ENCODE measurements at places on chromosomes 4 and X.
A peak's percentile ranks its signal among the peaks of the same experiment; 100 is the strongest.

- H3K27me3 ChIP-seq, result no peaks in the 10 kb centered on the region
- DNase-seq, result no peak
- H3K27ac ChIP-seq, result peak overlapping the region; percentile 50
- H3K4me1 ChIP-seq, result peaks cover 79% of the 10 kb centered on the region
Observed at GRCh38 chr4:24573582-24573981, 10.8 kb downstream of the DHX15 start.

DNA sequence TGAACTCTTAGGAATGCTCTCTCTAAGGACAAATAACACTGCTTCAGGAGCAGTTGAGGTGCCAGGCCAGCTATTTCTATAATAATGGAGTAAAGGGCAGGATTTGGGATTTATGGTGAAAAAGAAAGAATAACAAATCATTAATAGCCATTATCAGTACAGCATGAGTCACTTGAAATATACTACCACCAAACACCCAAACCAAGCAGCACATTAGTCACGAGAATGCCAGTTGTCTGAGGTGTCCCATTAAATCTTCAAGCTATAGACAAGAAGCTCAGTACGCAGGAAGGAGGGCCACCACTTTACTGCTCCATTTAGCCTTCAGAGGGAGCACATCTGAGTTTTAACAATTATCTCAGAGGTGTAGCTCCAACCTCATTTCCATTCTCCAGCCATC lies 106.8 kb upstream of the MAGEA10 start:
- no peaks in the 10 kb centered on the region for H3K4me1 ChIP-seq
- H3K36me3 ChIP-seq, result no peaks in the 10 kb centered on the region
- no peak overlapping the region for H3K27ac ChIP-seq
- no peak for DNase-seq
- no peak overlapping the region for H3K4me3 ChIP-seq

GRCh38 chr4:163649557-163650091 lies 155.1 kb downstream of the TMA16 start:
- H3K27ac ChIP-seq, result no peak overlapping the region
- no peak for DNase-seq
- no peak overlapping the region for H3K4me3 ChIP-seq
- no peaks in the 10 kb centered on the region for H3K36me3 ChIP-seq
- no peaks in the 10 kb centered on the region for H3K27me3 ChIP-seq

DNA sequence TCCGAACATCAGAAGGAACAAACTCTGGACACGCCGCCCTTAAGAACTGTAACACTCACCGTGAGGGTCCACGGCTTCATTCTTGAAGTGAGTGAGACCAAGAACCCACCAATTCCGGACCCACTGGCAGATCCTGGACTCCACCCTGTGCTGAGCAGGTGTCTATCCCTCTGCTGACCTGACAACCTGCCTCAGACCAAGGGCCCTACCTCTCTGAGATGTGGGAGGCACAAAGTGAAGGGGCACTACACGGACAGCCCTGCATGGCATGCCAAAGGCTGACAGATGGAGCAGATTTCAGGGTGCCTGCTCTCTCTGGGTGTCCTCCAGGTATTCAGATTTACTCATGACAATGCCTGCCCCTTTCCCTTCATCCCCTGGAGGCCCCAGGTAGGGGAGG lies 14.0 kb upstream of the HSFX1 start:
- no peaks in the 10 kb centered on the region for H3K36me3 ChIP-seq
- DNase-seq, result no peak
- H3K27me3 ChIP-seq, result no peaks in the 10 kb centered on the region
- no peaks in the 10 kb centered on the region for H3K4me1 ChIP-seq
- H3K4me3 ChIP-seq, result no peak overlapping the region

DNA sequence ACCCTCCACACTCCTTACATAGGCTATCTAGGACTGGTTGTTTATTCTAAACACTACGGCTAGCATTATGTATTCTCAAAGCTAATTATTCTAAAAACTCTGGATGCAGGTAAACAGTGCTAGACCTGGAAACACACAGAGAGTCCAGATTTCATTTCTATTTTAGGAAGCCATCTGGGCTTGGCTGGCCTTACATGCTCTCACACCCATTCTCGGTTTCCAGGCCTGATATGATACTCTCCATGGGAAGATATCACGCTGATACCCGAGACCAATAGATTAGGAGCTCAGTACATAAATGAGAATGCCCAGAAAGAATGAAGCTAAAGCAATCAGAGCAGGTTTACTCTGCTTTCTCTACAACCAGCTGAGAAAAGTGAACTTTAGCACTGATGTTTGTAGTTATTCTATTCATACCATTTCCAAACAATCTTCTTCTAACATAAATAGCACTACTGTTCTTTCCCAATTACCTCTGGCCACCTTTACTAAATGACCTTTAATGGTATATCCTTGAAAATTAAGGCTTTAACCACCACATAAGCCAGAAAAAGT lies 973.3 kb downstream of the PCDH18 start:
- H3K27ac ChIP-seq, result no peak overlapping the region
- H3K27me3 ChIP-seq, result no peaks in the 10 kb centered on the region
- H3K4me1 ChIP-seq, result no peaks in the 10 kb centered on the region
- no peak overlapping the region for H3K4me3 ChIP-seq
- H3K36me3 ChIP-seq, result no peaks in the 10 kb centered on the region

DNA sequence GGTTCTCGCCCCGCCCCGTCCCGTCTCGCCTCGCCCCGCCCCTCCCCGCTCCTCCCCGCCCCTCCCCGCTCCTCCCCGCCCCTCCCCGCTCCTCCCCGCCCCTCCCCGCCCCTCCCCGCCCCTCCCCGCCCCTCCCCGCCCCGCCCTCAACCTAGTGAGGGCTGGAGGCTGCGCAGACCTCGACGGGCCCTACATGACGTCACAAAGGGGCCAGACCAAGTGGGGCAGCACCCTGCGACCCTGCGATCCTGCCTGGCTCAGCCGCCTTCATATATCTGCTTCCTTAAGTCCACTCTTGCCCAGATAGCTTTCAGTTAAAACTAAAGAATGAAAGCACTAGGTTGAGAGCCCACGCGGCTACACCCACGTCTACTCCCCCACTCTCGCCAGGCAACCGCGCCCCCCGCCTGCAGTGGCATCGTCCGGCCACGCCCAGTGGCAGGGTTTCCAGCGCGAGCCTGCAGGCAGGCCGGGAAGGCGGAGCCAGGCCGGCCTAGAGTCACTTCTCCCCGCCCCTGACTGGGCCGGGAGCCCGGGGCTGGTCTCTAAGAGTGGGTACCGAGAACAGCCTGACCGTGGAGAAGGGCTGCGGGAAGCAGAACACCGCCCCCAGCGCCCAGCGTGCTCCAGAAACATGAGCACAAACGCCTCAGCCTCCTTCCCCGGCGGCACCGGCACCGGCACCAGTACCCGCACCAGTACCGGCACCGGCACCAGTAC lies 1.5 kb upstream of the MAOA start:
- H3K36me3 ChIP-seq, result no peaks in the 10 kb centered on the region
- peak overlapping the region; percentile 86 for H3K4me3 ChIP-seq
- peak overlapping the region; percentile 92 for H3K27ac ChIP-seq
- H3K4me1 ChIP-seq, result peaks cover 9% of the 10 kb centered on the region

DNA sequence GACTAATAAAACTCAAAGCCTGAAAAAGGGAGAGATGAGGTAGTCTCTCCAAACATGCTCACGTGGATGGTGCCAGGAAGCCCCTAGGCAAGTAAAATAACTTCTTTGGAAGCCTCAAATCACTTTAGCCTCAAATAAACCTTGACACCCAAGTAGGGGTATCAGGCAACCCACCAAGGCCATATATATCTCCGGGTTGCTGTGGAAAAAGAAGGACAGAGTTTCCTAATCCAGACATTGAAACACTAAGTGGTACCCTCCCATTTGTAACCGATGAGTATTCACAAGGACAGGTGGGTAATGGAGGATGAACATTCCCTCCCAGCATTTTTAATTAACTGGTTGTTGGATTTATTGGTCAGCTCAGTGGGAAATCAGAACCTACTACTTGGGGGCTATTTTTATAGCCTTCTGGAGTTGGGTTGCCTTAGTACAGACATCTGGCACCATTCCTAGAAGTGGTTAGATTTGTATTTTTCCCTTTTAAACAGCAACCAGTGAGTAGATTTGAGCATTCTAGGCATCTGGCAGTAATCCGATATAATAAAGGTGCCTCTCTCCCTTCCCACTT lies 87.7 kb downstream of the GPC3 start:
- no peak for DNase-seq
- no peaks in the 10 kb centered on the region for H3K36me3 ChIP-seq
- no peak overlapping the region for H3K27ac ChIP-seq
- no peaks in the 10 kb centered on the region for H3K4me1 ChIP-seq
- peaks cover 2% of the 10 kb centered on the region for H3K27me3 ChIP-seq
- H3K4me3 ChIP-seq, result no peak overlapping the region

GRCh38 chrX:153560000-153560399 lies 38.9 kb downstream of the CCNQ start:
- no peak overlapping the region for H3K27ac ChIP-seq
- DNase-seq, result no peak
- no peaks in the 10 kb centered on the region for H3K36me3 ChIP-seq
- no peak overlapping the region for H3K4me3 ChIP-seq

DNA sequence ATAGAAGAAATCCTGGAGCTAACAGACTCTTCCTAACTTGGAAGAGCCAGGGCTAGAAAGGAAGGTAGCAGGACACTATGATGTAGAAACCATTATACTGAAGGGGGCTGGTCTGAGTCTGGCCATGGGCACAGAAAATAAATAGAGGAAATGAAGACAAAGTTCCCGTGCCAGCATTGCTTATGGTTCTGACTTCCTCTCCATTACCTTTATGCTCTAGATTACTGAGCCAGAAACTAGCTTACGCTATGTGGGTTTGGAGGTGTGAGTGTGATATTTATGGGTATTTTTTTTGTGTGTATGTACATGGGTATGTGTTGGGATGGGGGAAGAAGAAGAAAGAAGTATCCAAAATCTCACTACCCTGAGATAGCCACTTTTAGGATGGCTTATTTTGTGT lies 148.3 kb downstream of the GLUD2 start:
- no peaks in the 10 kb centered on the region for H3K4me1 ChIP-seq
- H3K36me3 ChIP-seq, result no peaks in the 10 kb centered on the region
- DNase-seq, result no peak
- no peaks in the 10 kb centered on the region for H3K27me3 ChIP-seq
- no peak overlapping the region for H3K27ac ChIP-seq

GRCh38 chr4:99209671-99210070 lies 9.4 kb downstream of the ADH6 start:
- no peaks in the 10 kb centered on the region for H3K36me3 ChIP-seq
- H3K27me3 ChIP-seq, result peaks cover 2% of the 10 kb centered on the region
- no peak for DNase-seq
- H3K4me3 ChIP-seq, result no peak overlapping the region

- no peak for DNase-seq
- no peaks in the 10 kb centered on the region for H3K4me1 ChIP-seq
- no peak overlapping the region for H3K27ac ChIP-seq
- peaks cover 20% of the 10 kb centered on the region for H3K27me3 ChIP-seq
- H3K4me3 ChIP-seq, result no peak overlapping the region
- no peaks in the 10 kb centered on the region for H3K36me3 ChIP-seq
Observed at GRCh38 chr4:54447304-54447703, 210.5 kb upstream of the KIT start.

GRCh38 chr4:99473131-99473530 lies 37.7 kb upstream of the C4orf17 start:
- no peaks in the 10 kb centered on the region for H3K27me3 ChIP-seq
- no peak overlapping the region for H3K27ac ChIP-seq
- H3K4me1 ChIP-seq, result no peaks in the 10 kb centered on the region
- DNase-seq, result no peak
- H3K4me3 ChIP-seq, result no peak overlapping the region
- no peaks in the 10 kb centered on the region for H3K36me3 ChIP-seq

- DNase-seq, result no peak
- H3K36me3 ChIP-seq, result no peaks in the 10 kb centered on the region
- no peak overlapping the region for H3K27ac ChIP-seq
- H3K4me3 ChIP-seq, result no peak overlapping the region
Observed at GRCh38 chr4:85318415-85318814, 156.5 kb upstream of the ARHGAP24 start.
